Kidney (tissue), 22 donors: ENCODE measurements at places on chromosomes 6 and 20. TPM values are rescaled to one million over a fixed set of nuclear protein-coding genes. Genes with fewer than 3 reads are reported as not detected.

GJA10 gene
- total RNA-seq: not detected

OR2J2 gene
- not detected for total RNA-seq

EPB41L1 gene
- 230 TPM for total RNA-seq

MAP3K5 gene
- 32.9 TPM for total RNA-seq

DEFB132 gene
- total RNA-seq: not detected

WFDC12 gene
- 1.4 TPM for total RNA-seq

AKAP12 gene
- 84.6 TPM for total RNA-seq

LY6G5C gene
- 2.5 TPM for total RNA-seq

TMC2 gene
- not detected for total RNA-seq

HLA-DRA gene
- 607 TPM for total RNA-seq

CPNE5 gene
- total RNA-seq: 7.1 TPM

HAO1 gene
- total RNA-seq: not detected
